ENCODE measurements at places on chromosomes 12 and 14.

- DNase-seq = no peak
These were observed 217.9 kb downstream of the CRADD start for GRCh38 chr12:93895089-93895445.

- DNase-seq = no peak
These were observed 173.5 kb downstream of the ANO6 start for GRCh38 chr12:45389426-45389825.

DNA sequence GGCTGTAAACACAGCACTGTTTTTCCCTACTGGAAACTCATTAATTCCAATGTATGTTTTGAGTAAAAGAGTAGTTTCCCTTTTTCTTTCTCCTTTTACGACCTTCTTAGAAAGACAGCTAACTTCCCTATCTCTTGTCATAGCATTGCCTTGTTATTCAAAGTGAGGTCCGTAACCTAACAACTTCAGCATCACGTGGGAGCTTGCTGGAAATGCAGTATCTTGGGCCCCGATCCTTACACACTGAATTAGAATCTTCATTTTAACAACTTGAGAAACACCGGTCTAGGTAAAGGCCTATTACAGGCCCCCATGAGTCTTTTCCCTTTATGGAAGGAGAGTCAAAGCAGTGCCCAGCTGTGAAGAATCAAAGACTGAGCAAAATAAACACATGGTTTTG is 230.7 kb upstream of the PRKD1 start:
- DNase-seq = no peak

DNA sequence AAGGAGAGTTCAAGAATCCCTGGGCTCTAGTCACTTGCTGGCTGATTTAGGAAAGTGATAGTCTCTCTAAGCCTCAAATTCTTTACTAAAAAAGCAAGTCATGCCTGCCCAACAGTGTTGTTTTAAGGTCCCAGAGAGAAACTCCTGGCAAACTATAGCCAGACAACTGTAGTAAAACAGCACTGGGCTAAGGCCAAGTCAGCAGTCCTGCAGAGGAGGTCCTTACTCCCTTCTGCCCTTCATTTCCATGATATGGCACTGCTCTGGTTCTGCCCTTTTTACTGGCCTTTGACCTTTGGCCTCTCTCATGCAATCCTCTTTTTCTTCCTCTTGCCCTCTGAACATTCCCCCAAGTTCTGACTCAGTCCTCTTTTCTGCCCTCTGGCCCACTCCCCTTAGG is 74.9 kb downstream of the VWF start:
- no peak for DNase-seq

DNA sequence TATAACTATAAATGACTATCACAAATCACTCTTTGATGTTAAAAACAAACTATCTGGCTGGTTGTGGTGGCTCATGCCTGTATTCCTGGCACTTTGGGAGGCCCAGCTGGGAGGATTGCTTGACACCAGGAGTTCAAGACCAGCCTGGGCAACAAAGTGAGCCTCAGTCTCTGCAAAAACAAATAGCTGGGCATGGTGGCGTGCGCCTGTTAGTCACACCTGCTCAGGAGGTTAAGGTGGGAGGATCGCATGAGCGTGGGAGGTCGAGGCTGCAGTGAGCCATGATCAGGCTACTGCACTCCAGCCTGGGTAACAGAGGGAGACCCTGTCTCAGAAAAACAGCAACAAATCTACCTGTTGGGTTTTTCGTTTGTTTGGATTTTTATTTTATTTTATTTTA is 5.4 kb downstream of the TXNRD1 start:
- DNase-seq = no peak

DNA sequence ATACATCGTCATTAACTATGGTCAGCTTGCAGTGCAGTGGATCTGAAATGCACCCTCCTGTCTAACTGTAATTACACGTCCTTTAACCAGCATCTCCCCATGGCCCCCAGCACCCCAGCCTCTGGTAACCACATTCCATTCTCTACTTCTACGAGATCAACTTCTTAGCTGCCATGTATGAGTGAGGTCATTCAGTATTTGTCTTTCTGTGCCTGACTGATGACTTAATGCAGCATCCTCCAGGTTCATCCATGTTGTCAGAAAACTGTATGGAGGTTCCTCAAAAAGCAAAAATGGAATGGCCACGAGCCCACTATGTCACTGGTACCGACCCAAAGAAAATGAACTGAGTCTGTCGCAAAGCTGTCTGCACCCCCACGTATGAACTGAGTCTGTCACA is 107.3 kb downstream of the RIMBP2 start:
- no peak for DNase-seq

DNA sequence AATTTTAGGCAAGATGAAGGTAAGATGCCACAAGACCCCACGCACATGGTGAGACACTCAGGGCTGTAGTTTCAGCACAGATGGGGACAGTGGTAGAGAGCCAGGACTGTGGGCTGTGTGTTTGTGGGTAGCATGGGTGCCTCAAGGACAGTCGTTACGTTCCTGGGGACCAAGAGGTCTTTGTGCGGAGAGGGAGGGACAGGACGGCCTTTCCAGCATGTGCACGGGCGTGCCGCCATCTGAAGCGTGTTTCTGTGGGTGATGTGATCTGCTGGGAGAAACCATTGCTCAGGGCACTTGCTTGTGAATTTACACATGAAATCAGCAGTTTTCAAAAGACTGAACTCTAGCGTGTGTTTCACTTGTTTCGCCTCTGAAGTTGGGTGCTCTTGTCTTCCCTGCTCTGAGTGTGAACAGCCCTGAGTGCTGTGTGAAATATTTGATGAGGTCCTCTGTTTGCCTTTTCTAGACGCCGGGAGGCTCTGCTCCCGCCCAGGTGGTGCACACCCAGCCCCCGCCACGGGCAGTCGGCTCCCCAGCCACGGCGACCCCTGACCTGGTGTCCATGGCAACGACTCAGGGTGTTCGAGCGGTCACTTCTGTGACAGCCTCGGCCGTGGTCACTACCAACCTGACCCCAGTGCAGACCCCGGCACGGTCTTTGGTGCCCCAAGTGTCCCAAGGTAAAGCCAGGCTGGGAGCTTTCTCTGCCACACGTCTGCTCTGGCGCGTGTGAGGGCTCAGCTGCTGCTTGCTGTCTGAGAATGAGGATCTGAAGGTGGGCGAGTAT is 82.3 kb downstream of the DDX51 start:
- DNase-seq = no peak

- DNase-seq = no peak
These were observed 41.2 kb downstream of the BEGAIN start for GRCh38 chr14:100546051-100546443.

- no peak for DNase-seq
These were observed 182.1 kb downstream of the C12orf50 start for GRCh38 chr12:87847147-87847546.

DNA sequence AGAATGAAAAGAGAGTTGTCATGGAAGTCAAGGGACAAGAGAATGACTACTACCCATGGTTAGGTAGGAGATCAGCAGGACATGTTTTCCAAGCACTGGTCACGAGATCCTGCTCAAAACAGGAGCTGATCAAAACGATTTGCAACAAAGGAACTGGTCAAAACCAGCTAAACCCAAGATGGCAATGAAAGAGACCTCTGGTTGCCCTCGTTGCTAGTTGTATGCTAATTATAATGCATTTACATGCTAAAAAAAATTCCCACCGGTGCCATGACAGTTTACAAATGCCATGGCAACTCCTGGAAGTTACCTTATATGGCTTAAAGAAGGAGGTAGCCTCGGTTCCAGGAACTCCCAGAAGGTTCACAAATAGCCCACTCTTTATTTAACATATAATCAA is 95.0 kb upstream of the OTX2 start:
- no peak for DNase-seq

GRCh38 chr14:104753528-104754212 is 723 bp downstream of the SIVA1 start:
- DNase-seq = no peak

DNA sequence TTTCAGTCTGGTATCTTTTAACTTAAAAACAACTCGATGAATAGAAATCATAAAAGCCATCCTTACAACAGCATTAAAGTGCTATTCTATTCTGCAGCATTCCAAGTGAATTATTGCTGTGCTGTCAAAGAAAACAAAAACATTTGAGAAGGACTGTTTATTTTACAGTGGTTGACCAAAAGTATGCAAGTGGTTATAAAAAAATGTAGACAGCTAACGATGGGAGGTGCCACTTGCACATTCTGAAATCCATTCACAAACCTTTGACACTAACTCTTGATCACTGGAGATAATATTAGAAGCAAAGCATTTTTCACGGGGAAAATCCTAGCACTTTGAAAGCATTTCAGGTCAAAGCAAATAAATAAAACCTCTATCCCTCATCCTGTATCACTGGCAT is 55.6 kb downstream of the HMGA2 start:
- DNase-seq = no peak
